ENCODE measurements at places on chromosomes 6 and 20.

DNA sequence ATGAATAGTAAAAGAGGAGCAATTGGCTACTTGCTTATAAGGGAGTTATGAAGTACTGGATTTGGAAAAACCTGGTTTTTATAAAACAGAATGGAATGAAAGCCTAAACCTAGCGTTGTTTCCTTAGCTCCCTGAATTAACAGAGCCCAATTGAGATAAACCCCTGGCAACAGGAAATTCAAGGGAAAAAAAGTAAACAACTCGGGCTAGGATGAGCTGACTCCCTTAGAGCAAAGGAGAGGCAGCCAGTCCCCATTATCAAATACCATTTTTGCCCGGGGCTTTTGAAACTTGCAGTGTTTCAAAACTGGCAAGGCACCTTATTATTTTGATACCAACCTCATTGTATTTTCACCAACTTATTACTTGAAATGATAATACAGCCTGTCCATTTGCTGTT, 587.5 kb downstream of the CD109 start:
- DNase-seq = no peak

DNA sequence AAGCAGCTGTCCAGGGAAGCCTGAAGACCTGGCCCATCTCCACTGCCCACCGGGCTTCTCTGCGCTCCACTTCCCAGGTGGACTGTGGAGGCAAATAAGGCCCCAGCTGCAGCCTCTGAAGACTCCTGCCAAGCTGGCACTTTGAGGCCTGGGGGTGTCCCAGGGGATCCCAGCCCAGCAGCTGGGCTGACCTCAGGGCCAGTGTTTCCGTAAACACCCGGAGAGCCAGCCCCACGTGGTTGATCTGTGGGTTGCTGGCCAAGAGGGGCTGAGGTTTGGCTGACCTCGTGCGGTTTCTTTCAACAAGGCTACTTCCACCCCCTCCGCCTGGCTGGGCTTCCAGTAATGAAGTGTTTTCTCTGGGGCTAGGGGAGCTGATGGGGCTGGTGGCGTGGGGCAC, 12.4 kb upstream of the CCN5 start:
- DNase-seq = no peak

GRCh38 chr20:49356676-49357075, 78.8 kb upstream of the ZNFX1 start:
- no peak for DNase-seq

DNA sequence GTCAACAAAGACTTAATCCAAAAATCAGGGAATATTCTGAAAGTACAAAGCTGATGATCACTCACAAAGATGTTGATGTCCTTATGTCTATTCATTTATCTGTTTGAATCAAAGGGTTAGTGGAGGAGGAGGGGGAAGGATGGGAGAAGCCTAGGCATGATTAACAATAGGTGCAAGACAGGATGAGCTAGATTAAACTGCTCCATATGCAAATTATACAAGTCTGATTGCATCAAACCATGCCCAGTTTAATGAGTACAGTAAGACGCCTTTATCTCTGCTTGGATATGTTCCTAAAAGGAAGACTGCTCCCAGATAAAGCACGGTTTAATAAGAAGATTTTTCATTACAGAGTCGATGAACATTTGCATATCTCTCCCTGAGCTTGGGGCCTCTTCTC, 626.4 kb upstream of the NOX3 start:
- DNase-seq = no peak

DNA sequence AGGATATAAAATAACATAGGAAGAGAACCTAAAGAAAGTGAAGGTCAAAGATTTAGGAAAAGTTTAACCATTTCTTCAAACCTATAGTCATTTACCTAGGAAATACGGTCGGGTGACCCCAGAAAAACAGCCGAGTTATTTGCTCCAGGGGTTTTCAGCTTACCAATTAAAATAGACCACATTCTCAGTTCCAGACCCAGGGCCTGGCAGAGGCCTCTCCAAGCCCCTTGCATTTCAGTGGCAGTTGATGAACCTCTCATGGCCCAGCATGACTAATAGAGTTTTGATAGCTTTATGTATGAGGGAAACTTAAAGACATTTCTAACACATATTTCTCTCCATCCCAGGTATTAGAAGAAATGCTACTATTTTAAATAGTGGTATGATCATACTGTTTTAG, 113.5 kb downstream of the OGFRL1 start:
- no peak for DNase-seq

- no peak for DNase-seq
Observed at GRCh38 chr6:116008470-116009243, 52.0 kb downstream of the FRK start.

DNA sequence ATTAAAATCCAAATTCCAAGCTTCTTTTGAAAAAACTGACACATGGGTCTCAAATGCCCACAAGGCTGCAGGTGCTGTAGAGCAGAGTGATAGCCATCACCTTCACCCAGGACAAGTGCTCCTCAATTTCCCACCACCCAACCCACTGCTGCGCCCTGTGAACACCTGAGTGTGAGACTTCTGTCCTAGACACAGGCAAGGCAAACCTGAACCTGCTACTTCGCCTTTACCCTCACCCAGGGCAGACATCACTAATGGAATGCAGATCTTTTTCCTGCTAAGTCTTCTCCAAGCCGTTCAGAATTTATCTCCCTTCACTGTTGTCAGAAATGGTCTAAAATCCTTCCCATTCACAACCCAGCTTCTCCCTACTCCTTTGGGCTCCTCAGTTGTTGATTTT, 65.9 kb downstream of the PREX1 start:
- no peak for DNase-seq

DNA sequence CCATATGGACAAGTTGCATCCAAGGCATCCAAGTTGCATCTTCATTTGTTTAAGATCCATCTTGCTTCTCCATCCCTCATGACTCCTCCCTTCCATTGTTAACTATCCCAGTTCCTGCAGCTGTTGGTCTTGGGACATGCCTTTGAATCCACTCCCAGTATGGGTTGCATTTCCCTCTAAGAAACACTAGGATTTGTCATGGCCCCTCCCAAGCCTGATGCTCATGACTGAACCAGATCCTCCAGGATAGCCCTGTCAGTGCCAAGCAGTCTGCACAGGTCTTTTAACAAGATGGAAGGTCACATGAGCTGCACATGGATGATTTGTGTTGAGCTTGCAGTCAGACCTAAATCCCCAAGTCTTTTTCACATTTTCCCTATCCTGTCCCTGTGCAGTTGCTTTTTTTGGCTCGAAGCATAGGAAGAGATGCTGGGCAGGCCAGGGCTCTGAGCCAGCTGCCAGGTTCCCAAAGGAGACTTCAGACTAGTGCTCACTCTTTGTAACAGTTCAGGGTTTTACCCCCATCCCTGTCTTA, 4.2 kb downstream of the PPP2R5D start:
- no peak for DNase-seq

- no peak for DNase-seq
Observed at GRCh38 chr6:26502165-26502564, 2.1 kb downstream of the BTN1A1 start.

- DNase-seq = no peak
Observed at GRCh38 chr6:10759884-10760329, 12.3 kb downstream of the TMEM14B start.

- DNase-seq = no peak
Observed at GRCh38 chr6:127347178-127347577, 3.8 kb upstream of the ECHDC1 start.

DNA sequence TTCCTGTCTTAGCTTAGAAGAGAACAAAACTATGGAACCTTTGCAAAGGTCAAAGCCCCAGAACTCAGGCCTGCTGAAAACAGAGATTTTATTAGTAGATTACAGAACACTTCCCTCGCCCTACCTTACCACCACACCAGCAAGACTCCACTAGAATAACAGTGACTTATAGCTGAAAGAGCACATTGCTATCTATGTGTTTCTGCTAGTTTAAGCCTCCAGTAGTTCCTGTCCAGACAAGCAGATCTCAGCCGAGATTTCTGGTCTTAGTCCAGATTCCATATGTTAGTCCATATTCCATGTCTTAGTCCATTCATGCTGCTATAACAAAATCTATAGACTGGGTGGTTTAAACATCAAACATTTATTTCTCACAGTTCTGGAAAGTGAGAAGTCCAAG, 412.3 kb upstream of the ID4 start:
- DNase-seq = no peak

DNA sequence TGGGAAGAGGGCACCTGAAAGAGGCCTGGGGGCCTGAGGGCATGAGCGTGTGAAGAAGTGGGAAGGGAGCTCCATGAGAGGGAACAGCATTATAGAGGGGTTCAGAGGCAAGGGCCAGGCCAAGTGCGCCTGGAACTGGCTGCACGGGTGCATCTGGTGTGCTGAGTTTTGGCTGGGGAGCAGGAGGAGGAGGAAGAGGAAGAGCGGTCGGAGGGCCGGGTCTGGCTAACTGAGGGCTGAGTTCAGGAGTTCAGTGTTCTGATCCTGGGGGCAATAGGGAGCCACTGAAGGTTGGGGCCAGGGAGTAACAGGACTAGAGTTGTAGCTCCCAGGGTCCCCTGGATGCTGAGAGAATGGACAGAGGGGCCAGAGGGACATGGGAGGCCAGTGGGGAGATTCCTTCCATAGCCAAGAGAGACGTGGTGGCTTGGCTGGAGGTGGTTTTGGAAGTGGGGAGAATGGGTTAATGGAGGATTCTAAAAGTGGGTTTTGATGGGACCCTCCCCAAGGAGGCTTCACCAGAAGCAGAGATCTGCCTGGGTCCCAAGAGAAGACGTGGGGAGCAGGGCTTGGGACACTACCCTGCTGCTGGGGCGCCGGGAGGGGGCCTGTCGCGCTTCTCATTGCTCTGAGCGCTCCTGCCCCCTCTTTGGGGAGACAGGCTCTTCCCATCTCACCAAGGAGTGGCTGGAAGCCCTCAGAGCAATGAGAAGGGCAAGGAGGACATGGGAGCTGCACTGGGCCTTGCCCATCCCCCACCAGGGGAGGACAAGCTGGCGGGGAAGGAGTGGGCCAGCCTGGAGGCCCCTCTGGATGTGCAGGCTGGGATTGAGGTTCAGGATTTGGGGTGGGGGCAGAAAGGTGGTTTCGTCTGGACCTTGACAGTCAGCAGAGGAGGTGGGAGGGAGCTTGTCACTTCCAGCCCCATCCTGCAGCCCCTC, 28.7 kb downstream of the ZBP1 start:
- no peak for DNase-seq

- DNase-seq = no peak
Observed at GRCh38 chr20:40160097-40160550, 528.9 kb downstream of the MAFB start.

- DNase-seq = no peak
Observed at GRCh38 chr6:5337573-5337972, 76.3 kb downstream of the FARS2 start.

- DNase-seq = no peak
Observed at GRCh38 chr6:133404151-133404550, 163.0 kb downstream of the EYA4 start.

DNA sequence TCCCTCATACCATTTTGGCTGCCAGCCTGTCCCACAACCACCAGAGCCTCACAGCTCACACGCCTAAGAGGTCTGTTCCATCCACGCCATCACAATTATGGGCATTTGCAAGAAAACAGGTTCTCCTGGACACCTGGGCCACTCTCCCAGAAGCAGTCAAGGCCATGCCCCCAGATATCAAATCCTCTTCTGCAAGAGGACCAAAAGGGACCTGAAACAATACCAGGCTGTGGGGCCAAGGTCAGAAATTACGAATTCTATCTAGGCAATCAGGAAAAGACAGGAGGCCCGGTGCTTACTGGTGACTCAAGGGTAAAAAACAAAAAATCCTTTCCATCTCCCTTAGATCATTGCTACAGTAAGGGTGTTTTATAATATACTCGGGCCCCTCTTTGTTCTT, 69.8 kb downstream of the ZMYND8 start:
- no peak for DNase-seq

- no peak for DNase-seq
Observed at GRCh38 chr20:8148501-8148900, 16.4 kb downstream of the PLCB1 start.

- no peak for DNase-seq
Observed at GRCh38 chr20:14334306-14334930, 3.0 kb downstream of the FLRT3 start.

DNA sequence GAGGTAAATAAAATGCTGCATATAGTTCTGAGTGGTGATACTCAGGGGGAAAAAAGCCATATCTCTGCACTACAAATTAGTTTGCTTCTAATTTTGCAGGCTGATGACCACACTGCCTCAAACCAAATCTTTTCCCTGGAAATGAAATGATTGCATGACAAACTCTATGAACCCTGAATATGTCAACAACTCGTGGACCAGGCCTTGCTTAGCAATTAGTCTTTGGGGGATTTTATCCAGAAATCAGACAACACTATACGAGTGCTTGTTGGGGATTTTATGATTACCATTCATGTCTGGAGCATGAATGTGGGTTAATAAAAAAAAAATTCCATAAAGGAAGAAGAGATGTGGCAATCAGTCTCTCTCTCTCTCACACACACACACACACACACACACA, 42.0 kb downstream of the SOBP start:
- no peak for DNase-seq

- DNase-seq = no peak
Observed at GRCh38 chr6:36677059-36677749, 1.3 kb upstream of the CDKN1A start.

DNA sequence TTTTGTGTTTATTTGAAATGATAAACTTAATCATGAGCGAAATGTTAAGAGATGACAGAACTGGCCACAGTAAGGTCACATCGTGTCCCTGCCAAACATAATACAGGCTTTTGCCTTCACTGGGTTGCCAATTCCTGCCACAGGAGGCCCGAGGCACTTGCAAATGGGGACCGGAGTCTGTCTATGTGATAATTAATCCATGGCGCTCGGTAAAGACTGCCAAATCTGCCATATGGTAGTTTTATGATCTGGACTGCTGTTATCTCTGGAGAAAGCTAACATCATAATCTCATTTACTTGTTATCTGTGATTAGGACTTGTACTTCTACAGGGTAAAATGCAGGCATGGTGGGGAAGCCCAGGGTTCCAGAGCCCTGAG, 170.5 kb upstream of the TSHZ2 start:
- DNase-seq = no peak

DNA sequence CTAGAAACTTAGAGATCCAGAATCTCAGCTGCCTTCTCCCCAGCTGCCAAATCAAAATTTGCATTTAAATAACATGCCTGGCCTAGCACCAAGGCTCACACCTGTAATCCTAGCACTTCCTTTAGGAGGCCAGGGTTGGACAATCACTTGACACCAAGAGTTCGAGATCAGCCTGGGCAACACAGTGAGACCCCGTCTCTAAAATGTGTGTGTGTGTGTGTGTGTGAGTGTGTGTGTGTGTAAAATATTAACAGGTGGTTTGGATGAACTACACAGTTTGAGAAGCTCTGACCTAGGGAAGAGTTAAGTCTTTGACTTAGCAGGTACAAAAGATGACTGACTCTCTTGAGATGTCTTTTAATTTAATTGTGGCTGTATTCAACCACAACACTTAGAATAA, 20.2 kb upstream of the CD2AP start:
- DNase-seq = no peak

- DNase-seq = no peak
Observed at GRCh38 chr6:112764377-112764776, 417.2 kb downstream of the RFPL4B start.

GRCh38 chr6:36039112-36039511, 11.5 kb downstream of the MAPK14 start:
- DNase-seq = no peak

DNA sequence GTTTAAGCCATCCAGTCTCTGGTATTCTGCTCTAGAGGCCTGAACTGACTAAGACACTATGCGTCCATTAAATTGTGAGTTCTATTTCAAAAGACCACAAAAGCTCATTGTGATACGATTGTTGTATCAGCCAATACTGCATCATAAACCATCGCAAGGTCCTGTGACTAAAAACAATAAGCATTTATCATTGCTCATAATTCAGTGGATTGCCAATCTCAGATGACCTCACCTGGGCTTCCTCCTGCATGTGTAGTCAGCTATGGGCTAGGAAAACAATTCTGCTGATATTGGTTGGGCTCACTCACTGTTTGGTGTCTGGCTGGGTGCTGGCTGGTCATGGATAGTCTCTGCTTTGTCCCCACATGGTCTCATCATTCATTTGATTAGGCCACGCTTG, 592.7 kb upstream of the BTBD3 start:
- no peak for DNase-seq

Data from activated T-cell treated with anti-CD3 and anti-CD28 coated beads for 4 hours (primary cell).